ENCODE measurements at places on chromosomes 11 and 22.

DNA sequence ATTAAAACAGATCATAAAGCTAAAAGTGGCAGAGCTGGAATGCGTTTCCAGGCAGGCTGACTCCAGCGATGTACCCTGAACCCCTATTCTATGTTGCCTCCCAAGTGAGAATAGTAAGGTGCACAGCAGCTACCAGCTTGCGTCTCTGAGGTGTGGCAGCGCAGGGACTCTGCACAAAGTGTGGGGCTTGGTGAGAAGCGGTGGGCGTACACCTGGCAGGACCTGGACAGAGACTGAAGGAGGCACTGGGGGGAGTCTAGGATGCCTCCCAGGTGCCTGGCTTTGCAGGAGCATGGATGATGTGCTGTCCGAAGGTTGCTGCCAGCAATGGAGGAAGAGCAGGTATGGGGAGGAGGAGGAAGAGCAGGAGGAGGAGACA is 42.9 kb downstream of the AMPD3 start:
- DNase-seq = no peak

DNA sequence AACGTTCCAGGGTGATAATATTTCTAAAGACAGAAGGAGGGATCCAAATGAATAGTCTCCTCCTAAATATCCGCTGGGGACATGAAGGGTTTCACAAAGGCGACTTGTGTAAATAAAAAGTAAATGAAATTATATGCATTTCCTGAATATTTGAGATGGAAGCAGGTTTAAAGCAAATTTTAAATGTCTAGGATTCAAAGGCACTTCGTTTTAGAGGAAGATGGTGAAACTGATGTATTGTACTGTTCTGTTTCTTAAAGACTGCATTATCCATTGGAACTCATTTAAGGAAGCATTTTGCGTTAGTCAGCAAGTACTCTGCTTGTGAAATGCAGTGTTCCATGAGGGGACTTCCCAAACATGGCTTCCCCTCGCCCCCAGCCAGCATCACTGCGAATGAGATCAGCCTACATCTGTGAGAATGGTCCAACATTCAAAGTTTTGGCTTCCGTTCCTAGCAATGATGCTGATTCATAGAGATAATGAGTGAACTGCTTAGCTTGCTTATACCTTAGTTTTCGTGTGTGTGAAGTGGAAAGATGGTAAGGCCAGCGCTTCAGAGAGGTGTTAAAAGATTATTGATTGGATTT is 1.5 kb downstream of the RAB39A start:
- DNase-seq = no peak

DNA sequence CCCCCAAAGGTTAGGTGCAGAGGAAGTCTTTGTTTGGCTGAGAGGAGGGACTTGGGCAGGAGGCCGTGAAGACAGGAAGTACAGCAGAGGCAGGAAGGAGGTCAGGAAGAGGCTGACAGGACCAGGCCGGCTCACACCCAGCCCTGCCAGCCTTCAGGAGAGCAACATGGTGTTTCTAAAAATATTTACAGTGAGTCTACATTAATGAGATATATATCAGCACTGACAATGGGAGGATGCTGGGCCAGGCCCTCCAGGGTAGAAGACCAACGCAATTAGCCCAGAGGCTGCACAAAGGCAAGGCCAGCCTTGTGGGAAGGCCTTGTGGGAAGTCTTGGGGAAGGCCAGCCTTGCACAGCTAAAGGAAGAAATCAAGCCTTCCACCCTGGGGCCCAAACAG is 7.9 kb upstream of the APLNR start:
- DNase-seq = no peak

DNA sequence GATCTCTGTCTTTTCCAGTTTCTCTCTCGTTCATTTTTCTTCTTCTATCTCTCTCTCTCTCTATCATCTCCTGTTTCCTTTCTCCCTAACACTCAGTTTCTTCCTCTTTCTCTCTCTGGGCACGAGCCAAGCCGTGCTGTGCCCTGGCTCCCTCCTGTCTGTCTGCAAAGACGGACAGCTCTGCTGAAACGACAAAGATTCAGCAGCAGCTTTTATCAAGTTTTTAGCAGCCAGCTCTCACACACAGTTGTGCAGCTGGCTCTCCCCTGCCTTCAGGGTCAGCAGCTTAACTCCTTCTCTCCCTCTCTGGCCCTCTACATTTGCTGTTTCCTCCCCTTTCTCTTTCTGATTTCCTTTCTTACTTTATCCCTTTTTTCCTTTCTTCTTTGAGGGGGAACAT is 352.0 kb upstream of the MPPED2 start:
- no peak for DNase-seq

GRCh38 chr22:20641198-20641892 is 132.6 kb upstream of the SERPIND1 start:
- DNase-seq = no peak

DNA sequence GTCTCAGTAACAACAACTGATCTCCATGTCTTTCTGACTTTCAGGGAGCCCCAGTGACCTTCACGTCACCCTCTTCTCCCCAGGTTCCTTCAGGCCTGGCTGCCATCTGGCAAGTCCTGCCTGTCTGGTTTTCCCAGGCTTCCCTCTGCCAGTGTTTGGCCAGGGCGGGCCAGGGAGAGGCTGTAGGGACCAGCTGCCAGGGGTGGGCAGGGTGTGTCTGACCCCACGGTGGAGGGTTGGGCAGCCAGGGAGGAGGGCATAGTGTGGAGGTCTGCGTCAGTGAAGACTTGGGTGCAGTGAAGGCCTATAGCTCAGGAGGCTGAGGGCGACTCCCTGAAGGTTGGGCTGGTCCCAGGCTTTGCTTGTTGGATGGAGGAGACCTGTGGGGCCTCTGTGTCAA is 11.9 kb upstream of the MRGPRX2 start:
- DNase-seq = no peak

GRCh38 chr22:30609260-30610185 is 2.5 kb downstream of the TCN2 start:
- DNase-seq = no peak

GRCh38 chr11:1568441-1568911 is 3.6 kb downstream of the DUSP8 start:
- DNase-seq = no peak

DNA sequence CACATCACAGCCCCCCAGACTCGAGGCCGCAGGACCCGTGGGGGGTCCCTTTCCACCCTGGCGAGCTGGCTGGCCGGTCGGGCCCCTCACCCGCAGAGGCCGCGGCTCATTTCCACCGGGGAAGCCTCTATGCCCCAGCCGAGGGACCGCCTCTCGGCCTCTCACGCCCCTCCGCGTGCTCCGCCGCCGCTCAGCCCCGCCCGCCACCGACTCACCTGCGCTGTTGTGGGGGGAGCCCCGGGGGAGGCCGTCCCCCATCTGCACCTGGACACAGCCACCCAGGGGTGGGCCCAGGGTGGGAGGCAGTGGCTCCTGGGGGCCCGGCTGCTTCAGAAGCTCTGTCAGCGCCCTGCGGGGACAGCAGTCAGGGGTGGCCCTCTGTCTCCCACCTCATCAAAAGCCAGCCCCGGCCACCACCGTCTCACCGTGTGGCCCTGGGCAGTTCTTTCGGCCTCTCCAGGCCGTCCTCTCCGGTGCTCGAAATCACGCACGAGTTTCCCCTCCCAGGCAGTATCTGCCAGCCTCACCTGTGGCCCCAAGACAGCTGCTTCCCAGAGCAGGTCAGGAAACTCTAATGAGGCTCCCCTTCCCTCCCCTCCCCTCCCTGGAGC is 3.8 kb downstream of the SHISA8 start:
- DNase-seq = no peak

- DNase-seq = no peak
Measured at GRCh38 chr11:123559523-123559955, 94.9 kb downstream of the SCN3B start.

GRCh38 chr22:37752189-37753087 is 55.3 kb upstream of the GCAT start:
- no peak for DNase-seq

DNA sequence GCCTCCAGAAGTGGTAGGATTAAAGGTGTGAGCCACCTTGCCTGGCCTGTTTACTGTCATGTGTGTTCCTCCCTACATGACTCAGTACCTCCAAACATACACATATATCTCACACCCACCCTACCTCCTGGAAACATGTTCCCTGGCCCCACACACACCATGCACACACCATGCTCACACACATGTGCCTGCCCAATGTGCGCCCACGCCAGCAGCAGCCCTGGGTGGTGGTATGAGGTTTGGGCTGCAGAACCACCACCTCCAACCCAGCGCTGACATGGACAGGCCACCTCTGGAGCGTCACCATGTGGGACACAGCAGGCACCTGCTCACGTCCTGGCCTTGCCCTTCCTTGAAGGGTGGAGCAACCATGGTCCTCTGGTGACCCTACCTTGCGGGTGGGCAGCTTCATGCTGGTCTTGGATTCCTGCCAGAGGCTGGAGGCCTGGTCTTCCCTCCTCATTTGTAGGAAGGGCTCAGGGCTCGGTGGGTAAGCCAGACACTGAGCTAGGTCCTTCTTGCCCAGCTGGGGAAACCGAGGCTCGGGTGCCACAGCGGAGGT is 37.9 kb downstream of the KIAA1671 start:
- DNase-seq = no peak

GRCh38 chr22:47131632-47132427 is 369.4 kb downstream of the TBC1D22A start:
- no peak for DNase-seq
